Effector CD8-positive, alpha-beta T cell (primary cell): ENCODE measurements at places on chromosomes 7 and 10.

DNA sequence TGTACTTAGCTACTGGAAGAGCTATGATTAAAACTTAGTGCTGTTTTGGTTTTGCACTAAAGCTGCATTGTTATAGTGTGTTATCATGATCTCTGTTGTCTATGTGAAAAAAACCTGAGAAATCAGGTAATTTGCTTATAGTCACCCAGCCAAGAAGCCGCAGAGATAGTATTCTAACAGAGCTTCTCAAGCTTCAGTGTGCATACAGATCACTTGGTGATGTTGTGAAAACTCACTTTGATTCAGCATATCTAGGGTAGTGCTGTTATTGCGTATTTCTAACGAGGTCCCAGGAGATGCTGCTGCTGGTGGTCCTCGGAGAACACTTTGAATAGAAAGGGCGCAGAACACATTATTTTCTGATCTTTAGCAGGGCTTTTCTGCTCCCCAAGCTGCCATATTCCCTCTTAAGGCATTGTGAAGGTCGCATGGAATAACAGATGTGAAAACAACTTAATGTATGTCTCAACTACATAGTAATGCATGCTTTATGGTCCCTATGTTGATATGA is 68.4 kb upstream of the PDCD4 start:
- DNase-seq, result no peak

- no peak for DNase-seq
These were observed 34.2 kb downstream of the SUFU start for GRCh38 chr10:102537948-102538347.

DNA sequence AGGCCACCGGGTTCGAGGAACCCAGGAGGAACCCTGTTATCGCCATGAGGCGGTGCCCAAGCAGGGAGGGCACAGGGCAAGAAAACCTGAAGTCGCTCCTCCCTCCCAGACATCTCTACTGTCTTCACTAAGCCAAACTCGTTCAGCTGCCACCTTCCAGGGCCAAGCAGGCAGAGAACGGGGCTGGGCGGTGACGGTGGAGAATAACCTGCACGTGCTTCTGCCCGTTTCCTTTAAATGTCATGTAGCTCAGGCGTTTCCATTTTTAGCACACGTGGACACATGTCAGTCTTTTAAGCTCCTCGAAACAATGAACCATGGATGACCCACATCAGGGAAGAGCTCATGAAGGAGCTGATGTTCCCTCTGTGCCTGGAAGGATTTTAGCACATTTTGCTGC is 124.3 kb upstream of the KLF6 start:
- DNase-seq, result no peak

- no peak for DNase-seq
These were observed 30.5 kb upstream of the ZRANB1 start for GRCh38 chr10:124911124-124912067.

DNA sequence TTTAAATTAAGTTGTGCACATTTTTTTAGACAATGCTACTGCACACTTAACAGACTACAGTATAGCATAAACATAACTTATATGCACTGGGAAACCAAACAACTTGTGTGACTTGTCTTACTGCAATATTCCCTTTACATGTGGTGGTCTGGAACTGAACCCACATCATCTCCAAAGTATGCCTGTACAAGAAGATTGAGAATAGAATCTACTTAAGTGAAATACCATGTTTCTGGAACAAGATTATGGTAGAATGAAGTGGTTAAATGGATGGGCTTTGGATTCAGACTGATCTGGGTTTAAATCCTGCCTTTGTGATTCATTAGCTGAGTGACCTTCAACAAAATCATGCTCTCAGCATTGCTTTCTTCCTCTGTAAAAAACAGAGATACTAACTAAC is 30.7 kb downstream of the CUL2 start:
- no peak for DNase-seq

GRCh38 chr10:118827466-118828155 is 72.8 kb upstream of the CACUL1 start:
- no peak for DNase-seq

DNA sequence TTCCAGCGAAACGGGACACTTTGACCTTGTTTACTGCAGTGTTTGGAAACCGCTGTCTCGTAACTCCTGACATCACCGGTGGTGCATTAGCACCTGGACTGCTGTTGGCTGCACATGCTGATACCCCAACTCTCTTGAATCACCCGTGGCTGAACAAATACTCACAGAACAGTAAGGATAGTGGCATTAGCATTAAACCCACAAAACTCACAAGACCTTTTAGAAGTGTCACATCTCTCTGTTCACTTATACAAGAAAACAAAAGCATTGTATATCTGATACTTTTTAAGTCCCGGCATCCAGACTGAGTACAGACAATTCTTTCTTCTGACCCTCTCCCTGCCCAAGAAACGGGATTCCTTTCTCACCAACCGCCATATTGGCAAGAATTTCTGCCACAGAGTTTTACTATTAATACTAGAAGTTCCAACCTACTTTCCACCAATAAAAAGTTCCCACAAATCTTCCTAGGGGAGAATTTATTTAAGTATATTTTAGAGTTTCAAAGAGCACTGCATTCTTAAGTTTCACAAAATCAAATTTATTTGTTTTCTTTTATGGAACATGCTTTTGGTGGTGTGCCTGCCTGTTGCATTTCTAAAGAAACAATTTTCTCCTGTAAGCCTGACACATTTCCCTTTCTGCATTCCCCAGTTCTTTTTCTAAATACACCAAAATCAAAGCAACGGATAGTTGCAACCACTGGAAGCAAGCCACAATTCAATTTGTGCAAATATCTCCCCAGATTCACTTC is 208.4 kb upstream of the KLF14 start:
- no peak for DNase-seq

DNA sequence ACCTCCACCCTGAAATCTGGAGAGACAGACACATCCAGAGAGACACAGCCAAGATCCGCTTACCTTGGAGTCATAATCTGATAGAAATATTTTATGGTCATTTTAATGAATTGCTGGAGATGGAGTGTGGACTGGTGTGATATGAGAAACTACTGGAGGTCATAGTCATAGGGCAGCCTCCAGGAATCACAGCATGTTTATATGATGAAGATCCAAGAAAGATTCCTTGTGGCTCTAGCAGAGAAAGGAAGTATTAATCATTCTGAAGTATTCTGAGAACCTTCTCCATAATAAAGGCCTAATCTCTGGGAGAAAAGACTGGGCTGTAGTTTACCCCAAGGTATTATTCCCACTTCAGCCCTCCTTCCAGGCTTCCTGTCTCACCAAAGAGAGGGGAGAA is 38.0 kb downstream of the POLR1F start:
- no peak for DNase-seq

- DNase-seq, result no peak
These were observed 16.8 kb upstream of the LRRC72 start for GRCh38 chr7:16509829-16510228.

DNA sequence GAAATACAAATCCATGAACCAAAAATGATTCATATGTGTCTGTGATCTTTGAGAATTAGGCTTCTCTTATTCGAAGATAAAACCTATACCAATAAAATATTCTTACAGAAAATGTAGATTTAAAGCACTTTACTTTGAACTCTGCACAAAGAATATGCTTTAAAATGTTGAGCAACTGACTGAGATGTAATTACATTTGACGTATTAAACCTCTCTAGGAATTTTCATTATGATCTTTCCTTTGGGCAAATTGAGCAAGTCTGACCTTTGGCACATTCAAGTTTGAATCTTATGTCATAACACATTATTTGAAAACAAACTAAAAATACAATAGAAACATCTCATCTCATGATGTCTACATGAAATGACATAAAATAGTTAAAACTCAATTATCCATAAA is 69.2 kb upstream of the AHR start:
- DNase-seq, result no peak

DNA sequence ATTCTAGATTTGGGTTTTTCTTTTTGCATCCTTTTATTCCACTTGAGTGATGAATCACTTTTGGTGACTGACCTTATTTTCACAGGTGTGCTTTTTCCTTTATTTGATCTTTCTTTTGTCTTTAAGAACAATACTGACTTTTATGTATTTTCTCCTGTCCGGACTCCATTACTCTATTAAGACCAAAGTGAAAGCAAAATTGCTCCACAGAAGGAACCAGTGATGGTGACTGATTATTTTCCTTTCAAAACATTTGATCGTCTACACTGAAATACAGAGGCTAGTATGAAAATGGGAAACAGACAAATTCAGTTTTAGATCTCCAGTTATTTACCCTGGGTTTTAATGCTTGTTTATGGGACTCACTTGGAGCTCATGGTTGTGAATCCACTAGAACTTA is 15.5 kb downstream of the EXOC4 start:
- no peak for DNase-seq

- no peak for DNase-seq
These were observed 127.6 kb downstream of the COBL start for GRCh38 chr7:51188987-51189386.

- no peak for DNase-seq
These were observed 217.1 kb downstream of the TMEM178B start for GRCh38 chr7:141290973-141291372.

DNA sequence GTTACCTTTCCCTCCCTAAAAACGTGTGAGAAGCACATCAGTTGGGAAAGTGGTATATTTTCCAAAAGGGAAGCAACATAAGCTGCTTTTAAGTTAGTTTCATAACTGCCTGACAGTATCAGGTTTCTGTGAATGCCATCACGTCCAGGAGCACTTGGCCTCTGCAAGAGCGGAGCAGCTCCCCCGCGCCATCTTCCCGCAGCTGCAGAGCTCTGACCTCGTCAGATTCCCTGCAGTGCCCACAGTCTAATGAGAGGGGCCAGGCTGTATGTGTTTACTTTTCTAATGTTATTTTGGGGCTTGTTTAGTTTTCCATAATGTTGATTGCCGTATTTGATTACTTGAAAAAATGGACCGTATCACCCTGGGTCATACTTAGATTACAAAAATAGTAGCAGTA is 74.2 kb downstream of the MGMT start:
- DNase-seq, result no peak

DNA sequence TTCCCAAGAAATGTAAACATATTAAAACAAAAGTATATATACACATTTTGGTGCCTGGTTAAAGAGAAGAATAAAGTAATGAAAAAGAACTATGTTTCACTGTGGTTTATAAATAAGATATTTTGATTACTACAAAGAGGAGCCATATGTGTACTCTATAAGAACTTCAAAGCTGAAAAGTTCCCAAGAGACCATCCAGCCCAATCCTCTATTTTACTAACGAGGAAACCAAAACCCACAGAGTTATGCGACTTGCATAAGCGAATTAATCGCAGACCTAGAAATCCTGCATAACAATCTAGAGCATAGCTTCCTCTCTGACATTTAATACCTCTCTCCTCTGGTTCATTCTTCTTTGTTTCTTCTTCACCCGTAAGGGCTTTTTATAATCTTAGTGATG is 937.1 kb downstream of the CNTNAP2 start:
- DNase-seq, result no peak

- no peak for DNase-seq
These were observed 87.3 kb upstream of the DIP2C start for GRCh38 chr10:776772-777171.

DNA sequence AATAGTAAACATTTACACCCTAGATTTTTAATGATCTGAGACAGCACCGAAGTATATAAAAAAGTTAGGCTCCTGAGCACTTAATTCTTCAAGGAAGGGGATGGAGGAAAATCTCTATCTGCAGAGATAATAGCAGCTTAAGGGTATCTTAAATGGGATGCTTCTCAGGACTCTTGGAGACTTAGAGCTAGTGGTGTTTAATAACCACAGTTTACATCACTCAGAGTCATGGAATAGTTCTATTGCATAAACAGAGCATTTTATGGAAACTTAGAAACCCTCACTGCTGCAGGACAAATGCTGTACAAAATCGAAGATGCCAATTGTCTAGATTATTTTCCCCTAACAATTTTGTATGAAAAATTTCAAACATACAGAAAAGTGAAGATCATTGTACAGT is 398.9 kb upstream of the GALNT17 start:
- DNase-seq, result no peak

- no peak for DNase-seq
These were observed 47.4 kb downstream of the LRRC4 start for GRCh38 chr7:127983804-127984332.

DNA sequence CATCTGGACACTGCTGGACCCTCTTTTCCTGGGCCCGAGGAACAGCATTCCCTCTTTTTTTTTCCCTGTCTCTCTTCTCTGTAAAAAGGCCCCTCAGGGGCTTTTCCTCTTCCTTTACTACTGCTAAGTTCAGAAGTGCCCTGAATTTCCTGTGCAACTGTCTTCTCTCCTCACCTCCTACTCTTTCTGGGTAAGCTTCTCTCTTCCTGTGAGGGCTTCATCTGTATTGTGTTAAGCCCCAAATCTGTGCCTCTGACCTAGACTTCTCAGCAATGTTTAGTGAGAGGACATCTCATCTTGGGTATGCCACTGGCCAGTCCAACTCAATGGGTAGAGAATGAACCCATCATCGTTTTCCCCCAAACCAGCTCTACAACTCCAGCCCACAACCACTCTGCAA is 174.2 kb downstream of the PTEN start:
- DNase-seq, result no peak

DNA sequence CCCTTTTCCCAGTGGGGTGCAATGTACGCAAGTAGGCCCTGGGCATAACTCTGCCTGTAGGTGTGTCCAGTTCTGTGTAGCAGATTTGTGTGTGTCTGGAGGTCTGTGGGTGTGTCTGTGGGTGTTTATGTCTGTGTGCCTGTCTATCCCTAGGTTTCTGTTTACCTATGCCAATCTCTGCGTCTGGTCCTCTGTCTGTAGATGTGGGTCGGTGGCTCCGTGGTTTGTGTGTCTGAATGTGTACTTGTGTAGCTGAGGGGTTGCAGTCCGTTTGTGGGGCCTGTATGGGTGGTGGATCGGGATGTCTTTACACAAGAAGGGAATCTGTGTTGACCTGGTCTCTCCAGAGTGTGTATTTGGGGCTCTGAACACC is 932 bp downstream of the NYAP1 start:
- no peak for DNase-seq

GRCh38 chr10:102752934-102753664 is 9.4 kb downstream of the WBP1L start:
- DNase-seq, result no peak

- no peak for DNase-seq
These were observed 483.6 kb downstream of the NRG3 start for GRCh38 chr10:82358486-82359099.

- no peak for DNase-seq
These were observed 10.0 kb upstream of the STK31 start for GRCh38 chr7:23700046-23700445.

DNA sequence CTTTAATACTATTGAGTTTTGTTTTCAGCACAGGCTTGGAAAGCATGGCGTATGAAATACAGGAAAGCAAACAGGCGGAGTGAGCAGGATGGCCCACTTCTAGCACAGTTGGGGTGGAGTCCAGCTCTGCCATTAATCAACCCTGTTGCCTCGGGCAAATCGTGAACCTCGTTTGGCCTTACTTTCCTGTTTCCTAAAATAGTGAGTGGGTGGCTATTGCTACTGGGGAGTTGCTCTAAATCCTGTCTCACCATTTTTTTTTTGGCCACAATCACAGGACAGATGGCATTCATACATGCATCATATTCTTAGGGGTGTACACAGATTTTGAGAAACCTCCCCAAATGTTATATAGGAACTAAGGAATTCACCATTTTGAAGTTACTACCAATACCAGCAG is 157.8 kb downstream of the ANLN start:
- DNase-seq, result no peak

GRCh38 chr10:117541909-117542705 is 439 bp upstream of the EMX2 start:
- no peak for DNase-seq

- no peak for DNase-seq
These were observed 32.8 kb upstream of the FAM20C start for GRCh38 chr7:159370-160270.
